ENCODE measurements at places on chromosomes 2 and 18.

DNA sequence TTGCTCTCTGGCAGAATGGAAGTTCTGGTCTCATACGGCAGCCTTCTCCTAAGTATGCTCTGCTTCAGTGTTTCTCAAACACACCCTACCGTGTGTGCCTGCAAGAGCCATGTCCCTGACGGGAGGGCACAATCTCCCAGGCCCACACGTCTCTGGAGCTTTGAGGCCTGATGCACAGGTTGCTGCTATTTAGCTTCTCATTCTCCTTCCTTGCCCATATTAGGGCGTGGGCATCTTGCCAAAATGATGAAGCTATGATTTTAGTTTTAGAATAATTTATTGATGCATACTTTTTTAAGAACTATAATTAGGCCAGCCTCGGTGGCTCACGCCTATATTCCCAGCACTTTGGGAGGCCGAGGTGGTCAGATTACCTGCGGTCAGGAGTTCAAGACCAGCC, 107.9 kb downstream of the RNF144A start:
- no peak for DNase-seq

DNA sequence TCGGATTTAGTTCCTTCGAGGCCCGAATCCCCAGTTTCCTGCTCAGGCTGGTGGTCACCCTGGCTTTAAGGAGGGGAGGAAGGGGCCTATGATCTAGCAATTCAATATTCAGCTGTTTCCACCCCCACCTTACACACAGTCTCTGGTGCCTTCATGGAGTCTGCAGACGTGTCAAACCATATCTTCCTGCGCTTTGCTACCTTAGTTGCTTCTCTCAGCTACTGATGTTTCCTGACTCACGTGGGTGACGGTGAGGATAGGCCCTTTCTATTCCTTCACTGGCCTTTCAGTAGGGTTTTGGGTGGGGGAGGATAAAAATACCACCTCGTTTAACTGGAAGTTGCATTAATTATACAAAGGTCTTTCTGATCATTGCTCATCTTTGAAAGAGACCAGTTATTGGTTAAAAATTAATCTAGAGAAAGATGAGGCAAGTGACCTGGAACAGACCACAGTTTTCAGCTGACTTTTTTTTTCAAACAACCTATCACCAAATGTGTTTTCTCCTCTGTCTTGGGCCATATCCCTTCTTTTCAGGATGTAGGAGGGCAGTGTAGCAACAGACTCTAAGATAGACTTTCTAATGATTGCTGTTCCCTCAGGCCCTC, 49.7 kb downstream of the SH2D6 start:
- DNase-seq: no peak

DNA sequence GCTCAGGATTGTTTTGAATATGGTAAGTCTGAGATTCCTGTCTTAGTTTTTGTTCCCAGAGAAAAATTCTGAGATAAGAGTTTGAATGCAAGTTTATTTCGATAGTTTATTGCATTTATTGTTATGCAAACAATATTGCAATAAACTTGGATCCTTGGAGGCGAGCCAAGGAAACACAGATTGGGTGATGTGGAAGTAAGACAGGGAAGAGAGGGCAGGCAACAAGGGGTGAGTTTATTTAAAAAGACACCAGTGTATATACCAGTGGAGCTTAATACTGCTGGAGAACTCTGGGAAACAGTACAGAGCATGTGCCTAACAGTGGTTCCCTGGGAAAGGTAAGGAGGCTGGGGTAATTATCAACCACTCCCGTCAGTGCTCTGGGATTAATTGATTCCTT, 87.5 kb upstream of the NEDD4L start:
- no peak for DNase-seq

GRCh38 chr18:57253903-57254302, 98.5 kb upstream of the ST8SIA3 start:
- no peak for DNase-seq

- DNase-seq: peak; percentile 95
Measured at GRCh38 chr2:79512442-79513401, at the start of gene CTNNA2. Gene CTNNA2, plus strand, starts transcription at chr2:79513051.

DNA sequence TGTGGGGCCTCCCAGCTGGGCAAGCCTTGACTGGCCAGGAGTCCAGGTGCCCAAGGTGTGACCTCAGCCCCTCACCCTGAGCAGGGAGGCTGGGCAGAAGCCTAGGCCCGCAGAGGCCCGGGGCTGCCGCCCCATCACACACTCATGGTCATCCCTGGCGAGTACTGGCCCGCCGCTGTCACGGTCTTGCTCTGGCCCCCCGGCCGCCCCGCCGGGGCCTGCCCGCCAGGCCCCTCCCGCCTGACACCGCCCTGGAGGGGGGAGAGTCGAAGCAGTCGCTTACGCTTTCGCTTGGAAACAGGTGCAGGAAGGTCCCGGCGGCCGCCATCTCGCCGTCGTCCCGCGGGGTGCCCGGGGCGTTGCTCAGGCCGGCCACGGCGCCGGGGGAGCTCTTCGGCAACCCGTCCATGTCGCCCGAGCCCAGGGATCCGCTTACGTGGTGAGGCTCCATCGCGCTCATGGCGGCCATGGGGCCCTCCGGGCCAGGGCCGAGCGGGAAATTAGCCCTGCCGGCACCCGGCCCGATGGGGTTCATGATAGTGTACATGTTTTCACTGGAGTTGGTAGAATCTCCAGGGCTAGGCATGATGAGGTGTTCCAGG, 26.6 kb upstream of the ANKRD62 start:
- DNase-seq: no peak

DNA sequence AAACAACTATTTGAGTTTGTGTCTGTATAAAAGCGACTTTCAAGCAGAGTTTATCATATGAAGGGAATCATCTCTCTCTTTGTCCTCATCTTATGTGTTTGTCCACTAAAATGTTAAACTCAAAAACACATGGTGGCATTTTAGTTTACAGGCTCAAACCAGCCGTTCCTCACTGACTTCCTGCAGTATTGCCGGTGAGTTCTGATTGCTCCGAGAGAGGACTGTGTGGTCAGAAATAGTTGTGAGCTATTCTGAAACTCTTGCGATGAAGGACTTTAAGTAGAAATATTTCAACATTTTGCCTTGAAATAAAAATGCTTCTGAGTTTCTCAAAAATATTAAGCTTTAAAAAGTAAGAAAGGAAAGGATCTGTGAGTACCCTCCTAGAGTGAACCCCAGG, 163.2 kb upstream of the CAVIN2 start:
- DNase-seq: no peak

DNA sequence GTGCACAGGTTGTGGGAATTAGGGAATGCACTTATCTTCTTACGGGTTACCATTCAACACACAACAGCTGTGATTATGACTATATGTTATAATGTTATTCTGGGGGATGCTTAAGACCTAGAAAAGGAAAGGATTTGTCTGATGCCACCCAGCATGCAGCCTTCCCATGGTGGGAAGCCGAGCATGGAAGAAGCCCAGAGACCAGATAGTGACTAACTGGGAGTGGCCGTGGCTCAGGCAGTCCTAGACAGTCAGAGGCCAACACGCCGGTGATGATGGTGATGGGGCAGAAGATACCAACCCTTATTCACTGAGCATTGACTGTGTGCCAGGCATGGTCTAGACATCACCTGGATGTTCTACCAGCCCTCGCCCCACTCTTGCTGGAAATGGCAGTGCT, 35.9 kb downstream of the CYRIA start:
- no peak for DNase-seq

- no peak for DNase-seq
Measured at GRCh38 chr2:70888923-70889715, 46.6 kb upstream of the ATP6V1B1 start.

DNA sequence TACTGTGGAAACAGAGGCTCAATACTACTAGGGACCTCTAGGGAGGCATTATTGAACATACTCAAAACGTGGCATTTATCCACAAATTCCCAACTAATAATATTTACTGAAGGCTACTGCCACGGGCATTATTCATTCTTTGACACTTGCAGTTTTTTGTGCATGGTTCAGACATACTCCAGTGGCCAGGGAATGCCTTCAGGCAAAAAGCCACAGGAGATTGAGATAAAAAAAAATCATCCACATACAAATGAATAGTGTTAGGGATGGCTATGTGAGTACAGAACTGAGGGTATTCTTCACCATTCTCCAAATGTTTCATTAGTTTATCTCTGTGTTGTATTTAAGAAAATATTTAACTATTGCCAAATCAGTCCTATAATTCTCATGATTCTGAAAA, 974.9 kb upstream of the PIK3C3 start:
- DNase-seq: peak; percentile 63

- DNase-seq: no peak
Measured at GRCh38 chr2:182942756-182943155, 76.3 kb upstream of the FRZB start.

GRCh38 chr2:152740743-152741328, 22.4 kb downstream of the ARL6IP6 start:
- DNase-seq: peak; percentile 55

- peak; percentile 89 for DNase-seq
Measured at GRCh38 chr18:56200381-56200911, 437.9 kb downstream of the TXNL1 start.

DNA sequence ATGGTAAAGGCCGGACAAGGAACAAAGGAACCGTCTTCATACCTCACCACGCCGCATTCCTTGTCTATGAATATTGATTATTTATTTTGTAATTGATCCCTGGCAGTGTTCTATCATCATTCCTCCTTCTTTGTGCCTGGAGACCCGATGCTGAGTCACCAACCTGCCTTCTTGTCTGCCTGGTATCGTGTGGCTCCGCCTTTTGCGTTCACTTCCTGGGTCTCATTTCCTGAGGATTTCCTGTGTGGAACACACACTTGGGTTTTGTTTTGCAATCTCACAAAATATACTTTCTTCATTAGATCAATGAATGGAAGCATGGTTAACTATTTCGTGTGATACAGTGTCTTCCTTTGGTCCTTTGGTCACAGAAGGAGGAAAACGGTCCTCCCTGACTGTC, 95.5 kb upstream of the SNTG2 start:
- no peak for DNase-seq

GRCh38 chr18:38367473-38367872, 801.9 kb upstream of the CELF4 start:
- peak; percentile 65 for DNase-seq

DNA sequence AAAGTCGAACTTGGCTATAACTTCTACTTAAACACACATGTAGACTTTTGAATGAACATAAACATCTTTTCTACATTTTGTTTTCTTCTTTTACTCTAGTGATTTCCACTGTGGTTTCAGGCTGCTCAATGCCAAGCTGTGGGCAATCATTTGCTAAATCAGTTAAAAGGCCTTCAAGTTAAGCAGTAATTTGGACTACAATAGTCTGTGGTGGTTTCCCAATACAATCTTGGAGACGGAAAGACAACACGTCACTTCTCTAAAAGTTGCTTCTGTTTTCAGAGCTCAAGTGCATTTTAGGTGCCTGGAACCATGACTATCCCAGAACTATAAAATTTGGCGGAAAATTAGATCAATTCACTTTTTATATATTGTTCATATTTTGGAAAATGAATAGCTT, 69.4 kb downstream of the TXNL1 start:
- DNase-seq: no peak

DNA sequence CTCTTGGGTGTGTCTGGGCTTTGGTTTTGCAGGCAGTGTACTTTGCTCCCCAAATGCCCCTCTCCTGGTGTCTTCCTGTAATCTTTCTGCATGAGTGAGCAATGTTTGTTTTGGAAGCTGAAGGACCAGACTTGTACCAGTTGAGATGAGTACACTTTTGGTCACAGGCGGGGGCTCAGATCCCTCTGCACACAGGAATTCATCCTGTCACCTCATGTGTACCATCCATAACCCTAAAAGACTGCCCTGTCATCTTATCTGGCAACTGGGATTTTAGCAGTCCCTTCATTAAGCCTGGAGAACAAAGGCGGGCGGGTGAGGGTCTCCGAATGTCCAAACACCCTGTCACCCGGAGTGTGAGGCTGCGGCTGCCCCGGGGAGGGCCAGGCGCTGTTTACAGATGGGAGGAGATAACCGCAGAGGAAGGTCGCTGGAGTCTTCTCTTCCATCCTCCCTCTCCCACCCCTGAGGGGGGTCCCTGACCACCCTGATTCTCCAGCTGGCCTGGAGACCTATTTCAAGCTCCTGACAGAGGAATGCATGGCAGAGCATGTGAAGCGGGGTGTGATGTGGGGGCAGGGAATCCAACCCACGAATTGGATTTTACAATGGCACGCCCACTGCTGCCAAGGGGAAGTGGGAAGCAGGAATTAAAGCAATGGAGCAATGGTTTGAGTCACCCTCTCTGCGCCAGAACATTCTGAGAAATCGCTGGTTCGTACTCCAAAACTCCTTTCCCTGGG, 158.2 kb upstream of the MYCN start:
- DNase-seq: no peak

DNA sequence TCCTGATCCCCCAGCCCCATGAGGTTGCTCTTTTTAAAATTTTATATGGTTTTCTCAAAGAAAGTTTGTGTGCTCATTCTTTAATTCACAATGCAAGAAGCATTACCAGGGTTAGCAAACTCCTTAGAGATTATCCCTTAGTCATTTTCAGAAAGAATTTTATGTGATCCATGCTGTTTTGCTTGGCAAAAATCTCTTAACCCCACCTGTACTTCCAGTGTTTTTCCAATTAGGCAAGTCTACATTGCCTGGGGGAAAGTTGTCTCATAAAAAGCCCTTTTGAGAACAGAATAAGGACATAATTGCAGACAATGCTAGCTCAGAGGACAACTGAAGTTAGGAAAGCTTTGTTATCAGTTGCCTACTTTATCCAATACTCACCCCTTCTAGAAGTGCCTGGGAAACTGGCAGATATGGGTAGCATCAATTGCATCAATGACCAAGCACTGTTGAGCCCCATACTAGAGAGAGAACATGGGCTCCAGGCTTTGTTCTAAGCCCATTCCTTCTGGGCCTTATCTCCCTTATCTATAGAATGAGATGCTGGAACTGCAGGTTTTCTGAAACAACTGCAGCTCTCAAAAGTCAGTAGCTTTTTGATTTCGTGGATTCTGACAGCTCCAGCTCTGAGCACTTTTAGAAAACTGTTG, 265.9 kb upstream of the SPHKAP start:
- peak; percentile 59 for DNase-seq

DNA sequence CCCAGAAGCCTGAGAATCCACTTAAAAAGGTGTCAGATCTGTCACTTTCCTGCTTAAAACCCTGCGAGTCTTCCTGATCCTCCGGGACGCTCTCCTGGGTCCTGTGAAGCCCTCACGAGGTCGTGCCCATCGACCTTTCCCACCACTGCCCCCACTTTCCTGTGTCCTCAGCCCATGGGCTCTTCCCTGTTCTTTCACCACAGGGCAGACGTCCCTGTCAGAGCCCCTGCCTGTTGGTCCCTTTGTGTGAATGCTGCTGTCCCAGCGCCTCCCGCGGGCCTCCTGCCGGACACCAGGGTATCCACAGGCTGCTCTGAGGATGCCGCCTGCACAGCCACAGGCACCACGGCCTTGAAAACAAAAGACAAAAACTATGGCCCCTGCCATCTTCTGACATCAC, 125.6 kb downstream of the TMEM18 start:
- no peak for DNase-seq

DNA sequence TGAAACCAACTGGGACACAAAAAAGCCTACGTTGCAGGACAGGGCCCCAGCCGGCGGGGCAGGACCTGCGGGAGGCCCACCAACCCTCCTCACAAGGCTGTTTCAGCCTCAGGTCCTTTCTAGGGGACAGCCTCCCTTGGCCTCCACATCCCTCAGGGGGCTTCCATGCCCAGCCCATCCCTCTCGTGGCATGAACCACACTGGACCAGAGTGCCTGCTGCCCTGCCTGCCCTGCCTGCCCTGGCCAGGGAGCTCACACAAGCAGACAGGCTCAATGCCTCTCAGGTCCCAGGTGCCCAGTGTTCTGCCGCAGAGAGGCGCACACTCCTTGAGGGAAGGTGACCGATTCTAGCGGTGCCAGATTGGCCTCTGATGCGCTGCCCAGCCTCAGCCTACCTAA, 57.4 kb downstream of the HDAC4 start:
- DNase-seq: no peak
